ENCODE measurements at places on chromosomes 5 and 9. TPM values are rescaled to one million over a fixed set of nuclear protein-coding genes. Genes with fewer than 3 reads are reported as not detected.

The GDNF gene
- 0.85 TPM for polyA plus RNA-seq

The ASTN2 gene
- 3.7 TPM for polyA plus RNA-seq

The SNCB gene
- polyA plus RNA-seq = 0.41 TPM

- DNase-seq = no peak
Observed at GRCh38 chr5:756865-757345, 27.6 kb downstream of the ZDHHC11B start.

DNA sequence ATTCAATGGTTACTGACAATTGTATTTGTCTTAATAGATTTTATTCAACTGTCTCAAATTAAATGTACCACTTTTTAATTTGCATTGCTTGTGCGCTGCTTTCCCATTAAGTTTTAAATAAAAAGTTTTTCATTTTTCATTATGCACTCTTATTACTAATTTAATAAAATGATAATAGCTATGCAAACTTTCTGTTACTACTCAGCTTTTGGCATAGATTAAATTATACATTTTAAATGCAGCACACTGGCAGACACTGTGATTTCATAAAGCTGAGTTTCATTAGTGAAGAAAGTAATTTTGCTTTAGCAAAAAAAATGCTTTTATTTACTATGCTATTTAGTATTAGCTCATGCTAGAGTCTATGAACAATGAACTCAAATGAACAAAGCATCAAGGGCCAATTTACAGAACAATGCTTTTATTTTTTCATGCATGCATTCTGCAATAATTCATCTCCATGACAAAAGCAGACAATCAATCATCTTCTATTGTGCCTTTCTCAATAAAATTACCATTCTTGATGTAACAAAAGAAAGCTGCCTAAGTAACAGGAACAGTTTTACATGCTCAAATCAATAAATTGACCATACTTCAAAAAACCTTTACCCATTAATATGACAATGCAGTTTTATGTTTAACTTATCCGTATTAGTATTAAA, 595.2 kb upstream of the ARRDC3 start:
- no peak for DNase-seq

- DNase-seq = no peak
Observed at GRCh38 chr5:72433522-72433921, 73.7 kb downstream of the ZNF366 start.

DNA sequence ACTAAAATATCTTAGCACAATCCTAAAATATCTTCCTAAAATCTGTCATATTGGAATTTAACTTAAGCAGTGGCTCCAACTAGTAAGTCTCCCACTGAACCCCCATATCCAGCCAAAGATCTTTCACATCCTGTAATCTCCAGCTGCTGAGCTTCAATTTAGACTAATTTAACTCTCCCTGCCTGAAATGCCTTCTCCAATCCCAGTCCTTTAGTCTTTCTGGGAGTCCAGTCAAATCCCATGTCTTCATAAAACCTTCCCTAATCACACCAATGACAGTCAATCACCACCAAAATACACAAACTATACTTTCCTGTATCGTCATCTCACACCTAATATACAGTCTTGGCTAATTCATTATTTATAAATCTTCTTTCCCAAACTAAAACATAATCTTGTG, 607 bp upstream of the KLHL3 start:
- no peak for DNase-seq

GRCh38 chr9:4780651-4781050, 12.1 kb upstream of the RCL1 start:
- no peak for DNase-seq
